A549 treated with CpdA at 1 μM for 4 hours (cell line): ENCODE measurements at places on chromosomes 12 and 14. TPM values are rescaled to one million over a fixed set of nuclear protein-coding genes. Genes with fewer than 3 reads are reported as not detected.

The TMPO gene
- total RNA-seq, result 87.3 to 122 TPM (median 91.7 TPM) in 5 replicates

The CLEC2A gene
- total RNA-seq, result not detected in 5 replicates

The GAS2L3 gene
- total RNA-seq, result 7.0 to 10.2 TPM (median 8.4 TPM) in 5 replicates

The SMCO3 gene
- 0.03 TPM in 1 of 5 replicates, not detected in the others for total RNA-seq

The SLC10A1 gene
- total RNA-seq, result not detected in 5 replicates

The RASSF9 gene
- 0.34 to 0.45 TPM (median 0.43 TPM) in 5 replicates for total RNA-seq

The AQP2 gene
- not detected in 5 replicates for total RNA-seq

The TAS2R9 gene
- total RNA-seq, result not detected in 5 replicates
